ENCODE measurements at places on chromosomes 5 and 9.

DNA sequence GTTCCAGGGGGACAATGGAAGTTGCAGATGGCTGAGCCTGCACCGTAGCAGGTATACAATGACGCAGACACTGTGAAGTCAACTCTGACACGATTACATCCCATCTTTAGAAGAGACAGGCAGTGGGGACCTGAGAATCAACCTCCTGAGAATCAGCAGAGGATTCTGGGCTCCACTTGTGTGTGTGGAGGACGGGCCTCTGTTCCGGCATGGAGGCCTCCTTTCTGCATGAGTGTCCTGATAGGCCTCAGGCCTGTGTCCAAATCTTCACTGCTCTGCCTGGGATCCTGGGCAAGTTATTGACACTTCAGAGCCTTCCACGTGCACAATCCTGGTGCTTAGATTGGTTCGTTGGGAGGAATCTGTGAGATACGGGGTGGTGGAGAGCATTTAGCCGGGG, 151.2 kb upstream of the COL5A1 start:
- DNase-seq = no peak

DNA sequence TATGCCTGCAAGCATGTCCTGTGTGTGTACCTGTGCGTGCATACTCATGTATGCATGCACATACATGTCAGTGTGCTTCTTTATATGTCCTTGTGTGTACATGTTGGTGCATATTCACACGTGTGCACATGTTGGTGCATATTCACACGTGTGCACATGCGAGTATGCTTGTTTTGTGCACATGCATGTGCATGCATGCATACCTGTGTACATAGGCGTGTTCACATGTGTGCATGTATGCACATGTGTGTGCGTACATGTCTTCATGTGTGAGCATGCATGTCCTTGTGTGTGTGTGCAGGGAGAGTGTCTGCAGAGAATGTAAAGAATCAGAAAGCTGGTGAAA, 72.2 kb upstream of the FCN2 start:
- DNase-seq = no peak

DNA sequence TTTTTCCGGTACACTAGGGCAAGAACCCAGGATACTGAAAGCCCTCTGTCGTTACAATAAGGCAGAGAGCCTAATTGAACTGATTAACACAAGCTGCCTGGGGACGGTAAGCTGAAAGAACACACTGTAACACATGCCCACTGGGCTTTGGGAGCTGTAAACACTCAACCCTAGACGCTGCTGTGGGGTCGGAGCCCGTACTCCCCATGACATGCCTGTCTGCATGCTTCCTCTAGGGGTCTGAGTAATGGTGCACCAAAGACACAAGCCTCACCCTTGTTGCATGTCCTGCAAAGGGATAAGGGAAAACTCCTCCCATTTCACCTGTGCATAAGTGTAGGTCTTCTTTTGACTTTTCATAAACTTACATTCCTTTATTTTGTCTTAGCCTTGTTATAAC, 194.0 kb downstream of the FBXL7 start:
- no peak for DNase-seq

- no peak for DNase-seq
Observed at GRCh38 chr9:93187047-93187446, 3.1 kb downstream of the WNK2 start.

DNA sequence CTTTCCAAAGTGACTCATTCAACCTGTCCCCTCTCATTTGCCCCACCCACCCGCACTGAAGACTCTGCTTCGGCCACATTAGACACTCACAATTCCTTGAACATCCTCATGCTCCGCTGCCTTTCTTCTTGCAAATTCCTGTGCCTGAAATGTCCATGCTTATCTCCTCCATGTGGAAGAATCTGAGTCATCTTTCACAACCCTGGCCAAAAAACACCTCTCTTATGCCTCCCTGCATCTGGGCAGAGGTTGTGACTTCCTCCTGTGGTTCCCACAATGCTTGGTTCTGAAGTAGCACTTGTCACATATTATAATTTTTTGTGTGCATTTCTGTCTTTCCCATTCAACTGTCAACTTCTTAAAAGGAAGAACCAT, 238.6 kb downstream of the ENC1 start:
- DNase-seq = no peak

GRCh38 chr9:130311003-130311402, 45.4 kb downstream of the HMCN2 start:
- no peak for DNase-seq

- DNase-seq = no peak
Observed at GRCh38 chr5:172834415-172835289, 601 bp downstream of the ERGIC1 start.

GRCh38 chr9:116927726-116928125, 240.6 kb downstream of the TRIM32 start:
- DNase-seq = no peak

GRCh38 chr9:136725612-136726011, 13.2 kb downstream of the DIPK1B start:
- no peak for DNase-seq

DNA sequence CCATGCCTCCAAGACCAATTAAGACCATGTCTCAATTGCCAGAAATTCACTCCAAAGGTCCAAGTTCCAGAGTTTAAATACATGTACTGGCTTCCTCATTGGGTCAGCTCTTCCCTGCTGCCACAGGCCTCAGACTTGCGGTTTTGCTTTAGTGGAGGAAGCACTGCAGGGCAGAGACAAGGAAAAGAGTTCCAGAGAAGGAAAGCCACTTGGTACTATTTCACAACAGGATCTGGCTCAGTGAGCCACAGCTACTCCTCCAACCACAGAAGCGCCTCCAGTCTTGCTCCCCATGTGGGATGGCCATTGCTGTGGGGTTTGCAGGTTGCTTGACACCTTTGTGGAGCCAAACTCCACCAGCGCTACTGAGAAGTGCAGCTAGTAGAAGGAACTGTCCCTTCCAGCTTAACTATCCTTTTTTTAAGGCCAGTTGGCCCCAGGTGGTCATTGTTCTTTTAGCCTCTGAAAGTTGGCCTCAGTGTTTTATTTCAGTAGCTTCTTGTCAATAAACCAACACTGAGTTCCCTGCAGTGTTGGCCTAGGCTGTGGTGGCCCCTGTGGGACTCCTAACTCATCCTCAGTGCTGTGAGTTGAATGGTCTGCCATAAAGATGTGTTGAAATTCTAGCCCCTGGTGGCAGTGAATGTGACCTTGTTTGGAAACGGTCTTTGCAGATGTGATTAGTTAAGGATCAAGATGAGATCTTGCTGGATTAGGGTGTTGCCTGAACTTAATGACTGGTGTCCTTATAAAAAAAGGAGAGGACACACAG, 93.7 kb upstream of the DAP start:
- no peak for DNase-seq

- no peak for DNase-seq
Observed at GRCh38 chr5:95059636-95060035, 225.3 kb downstream of the MCTP1 start.

DNA sequence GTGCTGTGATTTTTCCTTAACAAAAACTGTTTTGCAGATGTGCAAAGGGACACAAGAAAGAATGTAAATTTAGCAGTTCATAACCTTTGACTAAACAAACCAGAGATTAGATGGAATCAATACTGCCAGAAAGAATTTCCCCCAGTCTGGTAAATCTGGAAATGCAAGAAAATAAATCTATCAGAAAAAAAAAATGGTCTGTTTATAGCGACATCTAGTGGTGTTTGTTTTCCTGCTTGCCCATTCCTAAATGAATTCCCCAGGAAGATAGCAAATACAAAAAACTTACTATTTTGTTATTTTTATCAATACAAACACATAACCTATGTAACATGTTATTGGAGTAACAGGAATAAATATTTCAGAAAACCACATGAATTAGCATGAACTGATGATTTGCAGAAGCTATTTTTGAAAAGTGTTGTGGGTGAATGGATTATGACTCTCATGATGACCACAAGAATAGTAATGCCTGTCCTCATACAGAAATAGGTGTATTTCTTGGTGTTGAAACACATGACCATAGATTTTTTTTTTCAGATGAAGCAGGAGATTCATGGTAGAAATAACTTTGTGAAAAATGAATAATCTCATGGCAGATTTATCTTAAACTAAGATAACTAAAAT, 1703.8 kb downstream of the MAT2B start:
- DNase-seq = no peak

DNA sequence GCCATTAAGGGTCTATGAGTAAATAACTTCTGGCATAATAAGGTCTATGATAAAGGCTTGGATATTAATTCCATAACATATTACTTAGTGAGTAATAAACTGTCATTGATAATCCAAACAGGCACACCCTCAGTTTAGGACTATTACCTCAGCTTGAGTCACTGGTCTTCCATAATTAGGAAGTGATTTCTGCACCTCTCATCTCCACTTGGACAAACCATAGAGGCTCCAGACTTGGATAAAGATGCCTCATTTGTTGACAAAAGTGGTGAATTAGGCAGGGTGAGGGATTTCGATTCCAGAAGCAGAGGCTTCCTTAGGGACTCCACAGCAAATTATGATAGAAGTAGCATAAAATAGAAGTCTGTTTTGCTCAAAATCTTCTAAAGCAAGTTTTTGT, 127.5 kb upstream of the MTAP start:
- no peak for DNase-seq

DNA sequence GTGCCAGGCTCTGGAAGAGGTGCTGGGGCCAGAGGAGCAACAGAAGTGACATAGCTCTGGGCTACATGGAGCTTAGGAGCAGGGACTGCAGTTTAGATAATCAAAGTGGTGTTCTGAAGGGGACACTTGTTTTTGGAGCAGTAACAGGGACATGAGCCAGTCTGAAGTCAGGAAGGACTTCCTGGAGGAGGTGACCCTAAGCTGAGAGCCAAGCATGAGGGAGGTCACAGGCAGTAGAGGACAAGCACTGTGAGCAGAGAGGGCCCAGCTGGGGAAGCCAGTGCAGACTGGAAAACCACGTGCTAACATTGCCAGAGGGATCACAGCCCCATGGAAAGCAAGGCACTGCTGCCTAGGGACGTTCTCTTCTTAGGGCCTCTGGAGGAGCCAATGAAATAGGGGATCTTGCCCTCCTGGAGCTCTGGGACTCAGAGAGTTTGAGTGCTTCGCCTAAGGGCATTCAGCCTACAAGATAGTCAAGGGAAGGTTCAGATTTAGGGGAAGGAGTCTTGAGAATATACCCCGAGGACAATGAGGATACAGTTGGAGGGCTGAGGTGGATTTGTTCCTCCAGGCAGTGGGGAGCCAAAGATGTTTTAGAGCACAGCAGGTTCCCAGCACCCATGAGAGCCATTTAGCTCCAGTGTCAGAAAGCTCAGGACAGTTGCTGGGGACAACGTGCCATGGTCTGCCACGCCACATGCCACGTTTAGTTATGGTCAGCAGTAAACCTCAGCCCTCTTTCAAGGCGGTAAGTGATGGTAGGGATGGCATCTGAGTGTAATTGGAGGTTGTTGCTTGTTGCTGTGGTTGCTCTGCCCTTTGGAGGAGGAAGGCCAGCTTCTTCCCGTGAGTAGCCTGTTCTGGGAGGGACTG, 40.5 kb upstream of the SH3PXD2B start:
- no peak for DNase-seq

- no peak for DNase-seq
Observed at GRCh38 chr5:179195561-179196404, 135.6 kb downstream of the ZNF354C start.

Data from stimulated activated CD8-positive, alpha-beta memory T cell treated with anti-CD3 and anti-CD28 coated beads, Interleukin-4, amount 100 ng/mL, for 1 hour (primary cell).